GF-D8 (cell line): ENCODE measurements at places on chromosomes 6 and 20.
A peak's percentile ranks its signal among the peaks of the same experiment; 100 is the strongest.

DNA sequence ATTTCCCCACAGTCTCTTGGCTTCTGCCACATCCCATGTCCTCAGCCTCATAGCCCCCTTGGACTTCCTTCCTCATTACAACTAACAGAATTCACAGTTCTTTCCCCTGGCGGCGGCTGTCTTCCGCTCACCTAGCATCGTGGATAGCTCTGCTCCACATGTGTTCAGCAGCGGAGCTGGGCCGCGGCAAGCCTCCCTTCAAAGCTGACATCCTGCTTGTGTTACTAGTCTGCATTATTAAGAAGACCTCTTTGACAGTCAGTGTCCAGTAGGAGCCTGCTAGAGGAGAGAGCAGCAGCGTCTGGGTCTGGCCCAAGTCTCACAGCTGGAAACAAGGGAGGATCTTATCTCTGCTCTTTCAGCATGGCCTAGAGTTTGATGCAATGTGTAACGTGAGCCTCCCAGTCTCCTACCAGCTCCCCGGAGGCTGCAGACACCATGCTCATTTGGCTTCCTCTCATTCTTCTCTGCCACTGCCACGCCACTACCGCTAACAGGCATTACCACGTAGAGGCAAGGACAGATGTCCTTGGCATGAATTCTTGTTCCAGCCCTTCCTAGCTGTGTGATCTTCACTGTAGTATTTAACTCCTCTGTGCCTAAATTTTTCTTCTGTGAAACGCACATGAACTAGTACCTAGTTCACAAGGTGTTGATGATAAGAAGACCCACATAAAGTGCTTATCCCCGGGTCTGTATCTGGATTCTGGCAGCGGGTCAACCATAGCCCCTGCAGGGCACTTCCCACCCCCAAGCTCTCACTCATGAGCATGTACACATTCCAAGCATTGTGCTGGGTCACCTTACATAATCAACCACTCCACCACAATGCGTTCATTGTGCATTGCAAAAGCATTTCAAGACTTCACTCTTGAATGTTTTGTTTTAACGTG lies 107.1 kb upstream of the BACH2 start:
- DNase-seq = peak; percentile 96

- DNase-seq = no peak
Measured at GRCh38 chr20:37901654-37902503, 1.0 kb upstream of the VSTM2L start.

GRCh38 chr6:100704961-100705360 lies 176.2 kb downstream of the ASCC3 start:
- no peak for DNase-seq

DNA sequence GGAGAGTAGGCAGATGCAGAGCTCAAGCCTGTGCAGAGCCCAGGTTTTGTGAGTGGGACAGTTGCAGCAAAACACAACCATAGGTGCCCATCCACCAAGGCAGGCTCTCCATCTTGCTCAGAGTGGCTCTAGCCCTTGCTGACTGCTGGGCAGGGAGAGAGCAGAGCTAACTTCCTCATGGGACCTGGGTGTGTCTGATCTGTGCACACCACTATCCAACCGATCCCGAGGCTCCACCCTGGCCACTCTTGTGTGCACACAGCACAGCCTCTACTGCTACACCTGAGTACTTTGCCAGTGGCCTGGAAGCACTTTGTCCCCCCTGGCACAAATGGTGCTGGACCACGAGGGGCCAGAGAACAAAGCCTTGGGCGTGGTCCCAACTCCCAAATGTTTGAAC lies 7.9 kb upstream of the DEFB125 start:
- no peak for DNase-seq

- DNase-seq = no peak
Measured at GRCh38 chr6:105170059-105170458, 9.8 kb downstream of the POPDC3 start.

- DNase-seq = no peak
Measured at GRCh38 chr6:100731411-100731810, 149.7 kb downstream of the ASCC3 start.

GRCh38 chr6:1630771-1631217 lies 21.1 kb downstream of the FOXC1 start:
- no peak for DNase-seq

- DNase-seq = no peak
Measured at GRCh38 chr6:156905801-156906200, 128.6 kb downstream of the ARID1B start.

DNA sequence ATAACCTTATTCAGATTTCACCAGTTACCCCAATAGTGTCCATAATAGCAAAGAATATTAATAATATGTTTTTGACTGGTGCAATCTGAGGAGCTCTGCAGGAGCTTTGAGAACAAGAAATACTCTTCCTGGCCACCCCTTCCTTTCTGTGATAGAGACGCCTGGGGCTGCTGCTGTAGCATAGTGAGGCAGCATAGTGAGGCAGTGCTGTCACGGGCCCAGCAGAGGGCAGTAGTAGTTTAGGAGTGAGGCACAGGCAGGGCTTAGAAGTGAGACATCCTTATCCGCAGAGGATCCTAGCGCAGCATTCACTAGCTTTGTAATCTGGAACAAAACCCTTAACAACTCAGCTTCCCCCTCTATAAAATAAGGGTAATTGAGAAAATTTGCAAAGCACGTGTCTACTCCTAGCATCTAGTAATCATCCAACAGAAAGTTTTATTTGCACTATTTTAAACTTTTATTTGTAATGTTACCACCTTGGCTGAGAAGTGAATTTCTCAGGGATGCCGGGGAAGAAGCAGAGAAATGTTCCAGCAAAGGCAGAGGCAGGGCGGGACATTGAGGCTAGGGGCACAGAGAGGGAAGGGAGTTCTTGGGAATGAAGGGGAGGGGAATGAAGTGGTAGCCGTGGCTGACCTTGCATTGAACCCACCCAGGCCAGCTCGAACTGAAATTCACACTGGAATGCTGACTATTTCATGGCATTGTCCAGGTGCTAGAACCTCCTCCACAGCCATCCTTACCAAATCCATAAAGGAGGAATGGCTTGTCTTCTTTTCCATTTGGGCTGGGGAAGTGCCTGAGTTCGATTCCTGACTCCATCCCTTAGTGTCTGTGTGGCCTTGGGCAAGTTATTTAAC lies 78.8 kb downstream of the CDS2 start:
- peak; percentile 9 for DNase-seq

DNA sequence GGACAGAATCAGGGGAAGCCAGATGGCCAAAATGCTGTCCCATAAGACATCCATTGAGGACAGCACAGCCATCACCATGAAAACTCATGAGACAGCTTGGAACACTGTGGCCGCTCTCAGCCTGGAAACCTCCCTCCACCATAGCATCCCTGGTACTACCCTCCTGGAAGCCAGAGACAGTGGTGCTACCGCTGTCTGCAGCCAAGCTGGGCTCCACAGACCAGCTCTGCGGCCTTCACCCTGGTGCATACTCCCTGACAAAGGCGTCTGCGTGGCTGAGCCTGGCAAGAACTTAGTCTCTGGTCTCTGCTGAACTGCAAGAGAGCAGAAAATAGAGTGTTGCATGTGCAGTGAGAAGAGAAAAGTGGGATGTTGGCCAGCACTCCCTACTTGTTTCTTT lies 558.0 kb downstream of the C6orf118 start:
- no peak for DNase-seq

DNA sequence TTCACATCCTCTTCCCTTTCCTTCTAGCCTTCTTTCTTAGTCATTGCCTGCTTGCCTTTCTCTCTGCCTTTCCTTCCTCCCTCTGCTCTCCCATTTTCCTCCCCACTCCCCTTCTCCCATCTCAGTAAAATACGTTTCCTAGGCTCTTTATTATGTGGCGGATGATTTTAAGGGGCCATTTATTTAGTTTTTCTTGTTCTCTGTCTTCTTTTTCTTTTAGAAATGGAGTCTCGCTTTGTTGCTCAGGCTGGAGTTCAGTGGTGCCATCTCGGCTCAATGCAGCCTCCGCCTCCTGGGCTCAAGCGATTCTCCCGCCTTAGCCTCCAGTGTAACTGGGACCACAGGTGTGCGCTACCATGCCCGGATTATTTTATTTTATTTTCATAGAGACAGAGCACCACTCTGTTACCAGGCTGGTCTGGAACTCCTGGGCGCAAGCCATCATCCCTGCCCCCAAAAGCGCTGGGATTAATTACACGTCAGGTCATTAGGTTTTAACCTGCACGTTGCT lies 1.5 kb downstream of the MTHFD1L start:
- DNase-seq = no peak

DNA sequence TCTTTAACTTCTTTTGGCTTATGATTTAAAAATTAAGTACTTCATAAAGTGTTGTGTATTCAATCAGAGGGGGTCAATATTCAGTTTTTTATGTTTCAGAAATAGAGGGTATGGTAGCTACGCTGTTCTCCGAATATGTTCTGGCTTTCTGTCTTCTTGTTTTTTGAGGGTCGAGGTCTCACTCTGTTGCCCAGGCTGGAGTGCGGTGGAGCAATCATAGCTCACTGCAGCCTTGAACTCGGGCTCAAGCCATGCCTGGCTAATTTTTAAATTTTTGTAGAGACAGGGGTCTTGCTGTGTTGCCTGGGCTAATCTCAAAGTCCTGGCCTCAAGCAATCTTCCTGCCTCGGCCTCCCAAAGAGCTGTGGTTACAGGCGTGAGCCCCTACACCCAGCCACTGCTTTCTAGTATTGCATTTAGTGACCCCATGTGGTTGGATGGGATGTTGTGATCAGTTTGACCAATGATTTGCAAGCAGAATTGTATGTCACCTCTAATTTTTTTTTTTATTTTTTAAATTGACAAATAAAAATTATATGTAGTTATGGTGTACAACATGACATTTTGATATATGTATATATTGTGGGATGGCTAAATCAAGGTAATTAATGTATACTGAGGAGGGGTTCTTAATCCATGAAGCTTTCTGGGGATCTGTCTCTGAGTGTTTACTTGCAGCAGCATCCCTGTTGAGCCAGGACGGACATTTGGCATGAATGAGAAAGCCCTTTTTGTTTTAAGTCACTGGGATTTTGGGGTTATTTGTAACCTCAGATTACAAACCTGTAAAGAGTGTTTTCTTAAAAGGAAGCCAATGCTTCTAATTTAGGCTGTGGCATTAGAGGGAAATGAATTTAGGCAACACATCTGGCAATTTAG lies 38.5 kb upstream of the DEK start:
- no peak for DNase-seq

DNA sequence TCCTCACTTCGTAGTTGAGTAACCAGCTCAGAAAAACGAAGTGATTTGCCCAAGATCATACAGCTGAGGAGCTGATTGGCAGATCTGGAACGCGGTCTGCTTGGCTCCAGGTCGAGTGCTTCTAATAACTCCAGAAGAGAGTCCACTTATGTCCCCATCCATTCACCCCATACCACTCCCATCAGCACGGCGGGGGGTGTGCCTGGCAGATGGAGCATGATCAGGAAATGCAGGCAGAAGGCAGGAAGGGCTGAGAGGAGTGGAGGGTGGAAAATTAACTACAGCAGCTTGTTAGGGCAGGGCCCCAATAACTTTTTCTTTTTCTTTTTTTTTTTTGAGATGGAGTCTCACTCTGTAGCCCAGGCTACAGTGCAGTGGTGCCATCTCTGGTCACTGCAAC lies 15.0 kb downstream of the FITM2 start:
- no peak for DNase-seq

DNA sequence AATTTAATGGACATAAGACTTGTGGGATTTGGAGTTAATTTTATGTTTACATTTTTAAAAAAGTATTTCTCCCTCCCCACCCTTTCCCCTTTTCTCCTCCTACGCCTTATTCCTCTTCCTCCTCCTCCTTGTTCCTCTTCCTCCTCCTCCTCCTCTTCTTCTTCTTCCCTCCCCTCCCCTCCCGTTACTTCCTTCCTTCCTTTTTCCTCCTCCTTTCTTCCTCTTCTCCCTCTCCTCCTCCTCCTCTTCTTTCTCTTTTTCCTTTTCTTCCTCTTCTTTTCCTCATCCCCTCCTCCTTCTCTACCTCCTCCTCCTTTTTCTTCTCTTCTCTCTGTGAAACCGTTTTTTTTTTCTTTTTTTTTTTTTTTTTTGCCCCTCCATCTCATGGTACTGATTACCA lies 139.6 kb downstream of the EYA4 start:
- no peak for DNase-seq

GRCh38 chr6:108501559-108501958 lies 59.2 kb upstream of the FOXO3 start:
- DNase-seq = no peak

GRCh38 chr6:13488015-13488895 lies 855 bp upstream of the GFOD1 start:
- no peak for DNase-seq

DNA sequence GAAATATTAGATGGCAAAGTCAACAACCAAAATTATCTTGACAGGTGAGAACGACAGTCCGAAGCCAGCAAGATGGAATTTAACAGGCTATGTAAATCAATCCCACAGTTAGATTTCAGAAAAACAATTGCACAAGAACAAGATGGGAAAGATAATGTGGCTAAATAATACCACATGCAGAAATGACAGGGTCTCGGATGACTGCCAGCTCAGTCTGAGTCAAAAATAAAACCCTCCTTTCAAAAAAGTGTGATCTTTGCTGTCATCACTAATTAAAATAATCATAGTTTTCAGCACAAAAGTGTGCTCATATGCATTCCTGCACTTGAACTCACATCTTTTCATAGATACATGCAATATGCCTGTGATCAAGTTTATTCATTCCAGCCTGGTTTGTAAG lies 25.9 kb downstream of the FOXQ1 start:
- DNase-seq = no peak

DNA sequence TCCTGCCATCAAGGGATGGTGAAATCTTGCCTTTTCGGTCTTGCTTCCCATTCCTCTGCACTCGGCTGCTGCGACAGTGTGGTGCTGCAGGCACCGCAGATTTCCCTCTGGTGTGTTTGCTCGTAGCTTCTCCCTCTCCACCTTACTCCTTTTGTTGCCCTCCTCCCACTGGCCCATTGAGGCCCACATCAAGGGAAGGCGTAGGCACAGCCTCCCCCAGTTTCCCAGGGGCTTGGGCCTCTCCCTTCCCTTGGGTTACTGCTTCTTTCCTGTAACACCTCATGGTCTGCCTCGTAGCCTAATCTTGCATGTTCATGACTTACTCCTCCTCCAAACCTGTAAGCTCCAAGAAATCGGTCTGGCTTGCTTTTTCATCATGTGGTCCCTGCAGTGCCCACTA lies 9.9 kb downstream of the E2F3 start:
- DNase-seq = no peak

DNA sequence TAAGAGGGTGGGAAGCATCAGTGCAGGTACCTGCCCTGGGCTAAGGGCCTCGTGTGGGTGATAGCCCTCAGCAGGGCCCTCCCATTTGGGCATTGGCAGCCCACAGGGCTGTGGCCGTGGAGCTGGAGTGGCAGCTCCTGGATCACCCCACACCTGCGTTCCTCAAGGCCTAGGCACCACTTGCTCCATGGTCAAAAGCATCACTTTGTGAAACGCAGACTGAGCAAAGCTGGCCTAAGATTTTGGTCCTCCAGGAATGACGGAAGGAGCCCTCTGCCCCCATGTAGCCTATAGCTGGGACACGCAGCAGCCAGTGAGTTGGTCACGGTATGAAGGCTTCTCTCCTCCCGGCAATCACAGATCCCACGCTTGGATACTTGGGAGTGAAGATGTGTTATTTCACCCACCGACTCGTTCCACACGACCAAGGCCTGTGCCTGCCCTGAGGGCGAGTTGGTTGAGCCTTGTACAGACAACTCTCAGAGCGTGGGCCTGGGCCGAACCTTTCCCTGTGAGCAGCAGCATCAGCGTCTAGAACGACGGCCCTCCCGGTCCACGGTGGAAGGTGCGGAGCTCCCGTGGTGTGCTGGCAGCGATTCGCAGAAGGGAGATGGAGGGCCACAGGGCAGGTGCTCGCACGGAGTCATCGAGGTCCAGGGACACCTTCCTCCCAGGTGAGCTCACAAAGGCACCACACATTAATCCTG lies 39.7 kb downstream of the THBS2 start:
- DNase-seq = no peak
